Cardiac septum (tissue), 1 donor: ENCODE measurements at places on chromosomes 16 and 17. TPM values are rescaled to one million over a fixed set of nuclear protein-coding genes. Genes with fewer than 3 reads are reported as not detected.

- peak; percentile 73 for DNase-seq
Measured at GRCh38 chr17:16929035-16929680, 42.8 kb downstream of the TNFRSF13B start.

DNA sequence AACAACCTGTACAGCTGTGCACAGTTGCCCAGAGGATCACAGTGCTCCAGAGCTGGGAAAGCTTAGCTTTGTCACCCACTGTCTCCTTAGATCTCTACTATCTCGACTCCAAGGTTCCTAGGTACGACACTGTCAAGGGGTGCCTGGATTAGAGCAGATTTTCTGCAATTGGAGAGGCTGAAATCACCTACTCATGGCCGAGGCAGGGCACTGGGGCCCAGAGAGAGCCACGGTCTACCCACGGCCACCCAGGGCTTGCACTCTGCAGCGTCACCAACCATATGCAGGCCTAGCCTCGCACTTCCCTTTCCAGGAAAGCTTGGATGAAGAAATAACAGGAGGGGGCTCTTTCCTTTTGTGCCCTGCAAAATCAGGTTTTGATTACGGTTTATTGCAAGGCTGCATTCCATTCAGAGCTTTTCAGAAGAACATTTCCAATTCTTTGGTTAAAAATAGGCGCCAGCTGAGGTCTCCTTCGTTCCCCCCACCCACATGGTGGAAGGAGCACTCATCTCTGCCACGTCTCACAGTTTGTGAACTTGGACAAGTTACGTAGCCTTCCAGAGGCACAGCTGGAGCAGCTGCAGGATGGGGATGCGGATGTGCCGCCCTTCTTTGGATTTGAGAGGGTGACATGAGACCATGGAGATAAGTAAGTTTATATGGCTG is 80.0 kb downstream of the IRX5 start:
- no peak for DNase-seq

VTN gene
- total RNA-seq: 48.2 TPM

- DNase-seq: no peak
Measured at GRCh38 chr17:78766743-78767294, 15.3 kb downstream of the CYTH1 start.

GLP2R gene
- 0.05 TPM for total RNA-seq

GRCh38 chr17:33968350-33969044 is 286.6 kb upstream of the CCL2 start:
- no peak for DNase-seq

CLDN9 gene
- total RNA-seq: 2.3 TPM

DNA sequence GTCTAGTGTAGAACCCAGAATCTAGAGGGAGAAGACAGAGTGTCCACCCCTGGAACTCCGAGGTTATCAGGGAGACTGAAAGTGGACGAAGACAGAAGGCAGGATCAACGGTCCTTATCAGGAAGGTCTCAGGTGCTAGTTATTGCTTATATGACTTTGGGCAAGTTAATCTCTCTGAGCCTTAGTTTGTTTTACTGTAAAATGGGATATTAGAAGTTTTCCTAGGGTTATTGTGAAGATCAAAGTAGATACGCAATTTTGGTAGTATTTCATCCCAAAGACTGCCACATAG is 1.2 kb downstream of the RNF167 start:
- DNase-seq: no peak

GRCh38 chr16:75798714-75799113 is 72.4 kb upstream of the CPHXL start:
- DNase-seq: no peak

GRCh38 chr17:75739801-75740200 is 18.5 kb downstream of the ITGB4 start:
- no peak for DNase-seq

DNA sequence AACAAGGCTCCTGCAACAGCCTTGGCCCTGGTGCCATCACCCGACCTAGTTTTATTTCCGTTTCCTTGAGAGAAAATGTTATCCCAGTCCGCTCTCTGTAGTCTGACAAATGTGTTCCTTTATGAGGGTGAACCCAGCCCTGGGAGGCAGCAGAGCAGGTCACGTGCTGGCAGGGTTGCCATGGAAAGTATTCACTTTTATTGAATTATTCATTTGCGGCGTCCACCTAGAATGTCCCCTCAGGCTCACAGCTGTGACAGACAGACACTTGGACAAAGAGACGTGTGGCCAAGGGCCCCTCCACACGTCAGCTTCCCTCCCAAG is 90.0 kb downstream of the WSCD1 start:
- no peak for DNase-seq

DNA sequence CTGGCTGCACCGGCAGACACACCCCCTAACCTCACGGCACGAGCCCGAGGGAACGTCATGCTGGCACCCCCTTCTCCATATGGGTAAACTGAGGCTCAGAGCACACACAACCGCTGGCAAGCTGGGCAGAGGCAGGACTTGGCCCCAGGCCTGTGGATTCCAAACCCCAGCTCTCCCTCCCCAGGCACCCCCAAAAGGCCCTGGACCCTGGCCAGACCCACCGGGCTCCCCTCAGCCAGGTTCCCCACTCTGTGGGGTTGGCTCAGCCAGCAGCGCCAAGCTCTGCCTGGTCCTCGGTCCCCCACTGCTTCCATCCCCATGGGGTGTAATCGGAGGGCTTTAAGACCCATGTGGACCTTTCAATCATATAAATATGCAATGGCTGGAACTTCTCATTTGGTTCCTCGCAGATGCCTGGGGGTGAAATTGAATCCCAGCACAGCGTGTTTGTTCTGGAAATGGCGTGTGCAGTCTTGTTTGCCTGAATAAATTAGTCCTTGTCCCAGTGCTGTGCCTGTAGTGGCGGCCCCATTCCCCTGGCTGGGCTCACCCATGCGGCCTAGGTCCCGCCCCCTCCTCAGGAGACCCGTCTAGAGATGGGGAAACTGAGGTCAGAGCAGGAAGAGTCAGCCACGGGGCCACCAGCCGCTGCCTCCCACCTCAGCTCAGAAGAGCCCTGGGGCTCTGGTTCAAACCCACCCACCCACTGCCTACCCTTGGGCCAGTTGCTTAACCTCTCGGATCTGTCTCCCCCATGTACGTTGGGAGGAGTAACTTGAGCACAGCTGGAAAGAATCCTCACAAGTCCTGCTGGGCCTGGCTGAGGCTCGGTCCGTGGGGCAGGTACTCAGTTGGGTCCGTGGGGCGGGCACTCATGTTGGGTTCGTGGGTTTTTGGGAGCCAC is 57.3 kb downstream of the ZFPM1 start:
- DNase-seq: no peak

ARHGDIG gene
- 2.8 TPM for total RNA-seq

FADS6 gene
- not detected for total RNA-seq

- no peak for DNase-seq
Measured at GRCh38 chr17:71107136-71107535, 937.8 kb downstream of the KCNJ2 start.

DNA sequence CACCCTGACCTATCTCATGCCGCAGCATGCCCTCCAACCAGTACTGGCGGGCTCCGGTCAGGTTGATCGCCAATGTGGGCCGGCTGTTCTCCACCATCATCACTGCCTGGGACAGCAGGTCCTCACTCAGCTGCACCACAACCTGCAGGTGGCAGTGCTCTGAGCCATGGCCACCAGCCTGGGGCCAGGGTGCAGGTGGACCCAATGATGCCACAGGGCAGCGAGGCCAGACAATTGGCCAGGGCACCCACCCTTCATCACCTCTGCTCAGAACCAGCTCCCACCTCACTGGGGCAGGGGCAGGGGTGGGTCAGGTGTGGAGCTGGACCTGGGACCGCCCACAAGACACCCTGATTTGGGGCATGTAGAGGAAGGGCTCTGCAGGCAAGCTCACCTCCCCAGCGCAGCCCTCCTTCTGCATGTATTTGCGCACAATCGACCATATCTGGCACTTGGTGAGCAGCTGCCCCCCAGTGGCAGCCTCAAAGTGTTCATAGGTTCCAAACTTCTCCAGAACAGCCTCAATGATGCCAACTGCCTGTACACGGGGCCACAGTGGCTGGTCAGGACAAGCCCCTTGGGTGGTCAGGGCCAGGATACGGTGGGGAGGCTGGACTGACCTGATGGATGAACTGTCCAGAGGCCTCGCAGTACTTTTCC is 4.2 kb downstream of the MATCAP1 start:
- DNase-seq: no peak

- DNase-seq: no peak
Measured at GRCh38 chr17:54372069-54372749, 528.4 kb upstream of the TOM1L1 start.

- DNase-seq: no peak
Measured at GRCh38 chr17:75110234-75110937, 617 bp downstream of the ARMC7 start.

CCDC144A gene
- total RNA-seq: 0.22 TPM

DNA sequence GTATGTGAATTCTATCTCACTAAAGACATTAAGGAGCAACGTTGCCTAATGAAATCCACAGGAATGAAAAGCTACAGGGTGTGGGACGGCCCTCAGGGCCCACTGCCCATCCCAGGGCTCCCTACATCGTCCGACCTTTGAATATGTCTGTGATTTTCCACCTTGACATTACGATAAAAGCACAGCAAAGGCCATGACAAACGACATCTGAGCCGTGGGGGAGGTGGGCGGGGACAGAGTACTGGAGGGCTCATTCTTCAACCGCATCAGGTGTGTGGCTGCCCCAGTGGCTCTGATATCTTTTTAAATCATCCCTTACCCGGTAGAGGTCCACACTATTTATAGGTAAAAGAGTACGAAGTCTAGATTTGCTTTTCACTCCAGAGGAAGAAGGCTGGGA is 35.1 kb downstream of the LMF1 start:
- no peak for DNase-seq

DNA sequence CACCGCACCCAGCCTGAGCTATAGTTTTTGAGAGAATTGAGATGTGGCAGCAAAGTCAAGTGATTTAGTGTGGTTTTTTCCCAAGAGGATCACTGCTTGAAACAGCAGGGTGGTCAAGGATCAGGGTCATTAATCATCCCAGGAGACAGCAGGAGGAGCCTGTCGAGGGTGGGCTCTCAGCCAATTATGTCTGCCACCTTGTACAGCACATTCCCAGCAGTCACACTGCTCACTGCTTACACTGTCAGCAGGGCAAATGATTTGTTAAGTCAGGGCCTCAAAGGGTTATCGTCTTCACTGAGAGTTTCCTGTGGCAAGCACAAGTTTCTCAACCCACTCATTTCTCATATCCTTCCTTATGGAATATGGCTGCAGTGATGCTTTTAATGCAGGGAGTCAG is 13.2 kb downstream of the B3GNT9 start:
- no peak for DNase-seq

ZFP3 gene
- 12.6 TPM for total RNA-seq

DNA sequence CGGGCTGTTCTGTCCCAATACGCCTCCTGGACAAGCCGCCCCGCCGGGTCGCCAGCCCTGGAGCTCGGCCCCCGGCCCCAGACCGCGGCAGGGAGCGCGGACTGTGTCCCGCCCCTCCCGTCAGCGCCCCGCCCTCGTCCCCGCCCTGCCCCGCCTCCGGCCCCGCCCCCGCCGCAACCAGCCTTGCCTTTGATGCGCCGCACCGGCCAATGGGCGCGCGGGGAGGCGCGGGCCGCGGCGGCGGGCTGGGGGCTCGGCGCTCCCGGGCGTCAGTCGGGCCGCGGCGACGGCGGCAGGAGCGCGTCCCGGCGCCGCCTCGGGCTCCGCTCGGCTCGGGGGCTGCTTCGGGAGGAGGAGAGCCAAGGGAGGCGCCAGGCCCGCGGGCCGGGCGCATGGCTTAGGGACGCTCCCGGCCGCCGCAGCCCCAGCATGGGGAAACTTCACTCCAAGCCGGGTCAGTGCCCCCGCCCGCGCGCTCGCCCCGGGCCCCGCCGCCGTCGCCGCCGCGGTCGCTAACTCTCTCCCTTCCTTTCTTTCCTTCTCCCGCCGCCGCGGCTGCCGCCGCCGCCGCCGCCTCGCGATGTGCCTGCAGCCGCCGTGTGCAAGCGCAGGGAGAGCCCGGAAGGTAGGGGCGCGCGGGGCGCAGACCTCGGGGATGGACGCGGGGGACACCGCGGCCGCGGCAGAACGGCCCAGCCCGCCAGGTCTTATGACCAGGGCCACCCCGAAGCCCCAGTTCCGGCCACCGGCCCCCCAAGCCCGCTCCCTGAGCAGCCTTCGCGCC is at the start of gene NKD1:
NKD1 (plus strand) TSS at position 272 of the 784 bp plus-strand sequence; CDS start at position 430, 158 bp downstream.
- DNase-seq: peak; percentile 82

PRPSAP2 gene
- total RNA-seq: 20.9 TPM

DBF4B gene
- total RNA-seq: 5.9 TPM

ZNF771 gene
- total RNA-seq: 7.5 TPM

PLSCR3 gene
- 16.8 TPM for total RNA-seq

GRCh38 chr16:31476303-31477219 is 4.6 kb downstream of the TGFB1I1 start:
- DNase-seq: peak; percentile 92

DNA sequence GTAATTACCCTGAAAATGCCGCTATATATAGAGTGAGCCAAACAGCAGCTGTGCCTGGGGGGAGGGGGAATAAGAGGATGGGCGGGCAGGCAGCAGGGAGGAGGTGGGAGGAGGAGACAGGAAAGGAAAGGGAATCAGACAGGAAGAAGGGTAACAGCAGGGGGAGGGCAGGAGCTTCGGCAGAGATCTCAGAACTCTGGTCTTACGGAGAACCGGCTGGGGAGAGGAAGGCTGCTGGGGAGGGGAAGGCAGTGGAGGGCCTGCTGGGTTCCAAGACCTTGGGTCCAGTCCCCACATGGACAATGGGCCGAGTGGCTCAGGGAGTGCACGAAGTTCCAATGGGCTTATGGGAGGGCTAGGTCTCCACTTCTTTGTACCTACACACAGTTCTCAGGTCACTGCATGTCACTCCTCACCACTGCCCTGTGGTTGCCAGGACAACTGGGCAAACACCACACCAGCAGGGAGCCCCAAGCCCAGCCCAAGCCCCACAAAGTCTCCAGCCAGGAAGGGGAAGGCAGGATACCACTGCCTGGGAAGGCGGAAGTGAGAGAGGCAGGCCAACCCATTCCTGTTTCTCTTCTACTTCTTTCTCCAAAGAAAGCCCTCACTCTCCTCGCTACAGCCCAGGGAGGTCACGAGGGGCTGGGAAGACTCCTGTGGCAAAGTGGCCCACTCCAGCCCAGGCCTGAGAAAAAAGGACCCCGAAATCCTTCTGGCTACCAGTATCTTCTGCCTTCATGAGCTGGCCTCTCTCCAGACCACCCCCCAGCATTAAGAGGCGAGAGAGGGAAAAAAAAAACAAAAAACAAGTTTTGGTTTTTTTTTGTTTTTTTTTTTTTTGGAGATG is 25.3 kb downstream of the G6PC3 start:
- peak; percentile 84 for DNase-seq

DNA sequence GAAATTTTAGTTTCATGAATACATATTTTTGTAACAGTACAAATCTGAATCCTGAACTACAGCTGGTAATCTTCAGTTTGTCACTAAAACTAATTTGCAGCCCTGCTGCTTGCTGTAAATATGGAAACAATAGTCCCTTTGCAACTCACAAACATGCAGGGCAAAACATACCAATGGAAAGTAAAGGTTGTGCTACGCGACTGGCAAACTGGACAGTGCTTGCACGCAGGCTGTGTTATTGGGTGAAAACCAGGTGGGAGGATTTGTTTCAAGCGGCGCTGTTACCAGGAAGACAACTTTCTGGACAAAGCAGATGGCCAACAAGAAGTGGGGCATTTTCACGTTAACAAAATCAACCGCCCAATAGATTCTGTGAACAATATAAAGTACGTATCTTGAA is 93.5 kb downstream of the CDYL2 start:
- DNase-seq: no peak
